ENCODE measurements at places on chromosomes 4 and X.
A peak's percentile ranks its signal among the peaks of the same experiment; 100 is the strongest.

- no peak for DNase-seq
Measured at GRCh38 chr4:74205559-74205958, 47.6 kb downstream of the MTHFD2L start.

- DNase-seq = no peak
Measured at GRCh38 chr4:98692411-98692810, 34.0 kb upstream of the TSPAN5 start.

- DNase-seq = no peak
Measured at GRCh38 chr4:158621729-158622128, 50.0 kb downstream of the C4orf46 start.

DNA sequence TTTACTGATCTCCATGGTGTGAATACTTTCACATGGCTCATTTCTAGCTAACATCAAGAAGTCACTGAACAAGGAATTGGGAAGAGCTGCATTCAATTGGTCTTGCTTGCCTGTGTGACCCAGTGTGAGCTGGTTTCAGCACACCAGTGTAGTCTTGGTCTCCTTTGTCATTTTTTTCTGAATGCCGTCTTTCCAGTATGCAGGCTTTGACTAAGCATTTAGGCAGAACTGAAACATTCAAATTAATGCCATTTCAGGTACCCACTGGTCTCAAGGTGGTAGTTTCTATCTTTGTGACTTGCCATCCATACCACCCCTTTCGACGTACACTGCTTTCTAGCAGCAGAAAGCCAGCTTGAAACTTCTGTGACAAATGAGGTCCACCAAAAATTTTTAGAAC is 550.5 kb upstream of the BOD1L1 start:
- DNase-seq = no peak

DNA sequence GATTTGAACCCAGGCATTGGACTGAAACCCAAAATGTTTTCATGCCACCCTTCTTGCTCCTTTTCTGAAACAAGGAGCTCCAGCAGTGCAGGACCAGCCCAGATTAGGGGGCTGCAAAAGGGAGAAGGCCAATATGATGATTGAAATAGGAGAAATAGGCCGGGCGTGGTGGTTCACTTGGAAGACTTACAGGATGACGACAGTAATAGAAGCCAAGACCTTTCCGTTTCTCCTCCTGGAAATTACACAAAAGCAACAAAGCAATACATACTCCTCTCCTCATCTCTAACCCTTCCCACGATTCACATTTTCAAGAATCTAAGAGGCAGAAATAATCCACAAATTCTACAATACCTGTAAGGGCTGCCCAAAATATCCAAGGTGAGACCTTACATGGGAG is 90.8 kb downstream of the ANAPC4 start:
- DNase-seq = no peak

- no peak for DNase-seq
Measured at GRCh38 chrX:111868726-111869638, 7.0 kb upstream of the TRPC5OS start.

DNA sequence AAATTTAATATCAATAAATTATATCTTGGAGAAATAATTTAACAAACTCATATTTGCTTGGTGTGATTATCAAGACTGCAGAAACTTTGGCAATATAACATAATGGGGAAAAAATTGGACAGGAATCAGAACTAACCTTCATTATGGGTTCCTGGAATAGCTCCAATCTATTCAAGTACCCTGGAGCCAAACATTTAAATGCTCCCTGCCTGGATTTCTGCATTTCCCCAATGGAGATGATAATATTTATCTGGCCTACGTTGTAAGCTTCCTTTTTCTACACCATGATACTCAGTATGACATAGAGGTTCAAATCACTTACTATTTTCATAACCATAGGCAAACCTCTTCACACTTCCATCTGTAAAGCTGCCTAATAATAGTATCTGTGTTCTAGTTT is 326.8 kb downstream of the TRIML1 start:
- no peak for DNase-seq

DNA sequence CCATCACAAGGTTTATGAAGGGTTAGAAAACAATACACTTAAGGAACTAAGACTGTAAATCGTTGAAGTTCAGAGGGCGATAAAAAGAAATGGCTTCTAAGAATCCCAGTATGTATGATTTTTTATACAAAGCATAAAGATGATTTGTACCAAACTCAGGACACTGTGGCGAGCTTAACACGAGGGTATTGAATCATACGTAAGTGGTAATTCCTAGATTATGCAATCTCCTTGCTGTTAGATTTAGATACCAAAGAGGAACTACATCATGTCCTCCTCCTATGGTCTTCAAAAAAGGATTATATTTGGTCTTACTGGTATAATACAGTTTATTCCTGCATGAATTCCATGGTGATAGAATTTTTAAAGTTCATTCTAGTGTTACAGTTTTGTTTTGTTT is 23.9 kb downstream of the NFKB1 start:
- no peak for DNase-seq

DNA sequence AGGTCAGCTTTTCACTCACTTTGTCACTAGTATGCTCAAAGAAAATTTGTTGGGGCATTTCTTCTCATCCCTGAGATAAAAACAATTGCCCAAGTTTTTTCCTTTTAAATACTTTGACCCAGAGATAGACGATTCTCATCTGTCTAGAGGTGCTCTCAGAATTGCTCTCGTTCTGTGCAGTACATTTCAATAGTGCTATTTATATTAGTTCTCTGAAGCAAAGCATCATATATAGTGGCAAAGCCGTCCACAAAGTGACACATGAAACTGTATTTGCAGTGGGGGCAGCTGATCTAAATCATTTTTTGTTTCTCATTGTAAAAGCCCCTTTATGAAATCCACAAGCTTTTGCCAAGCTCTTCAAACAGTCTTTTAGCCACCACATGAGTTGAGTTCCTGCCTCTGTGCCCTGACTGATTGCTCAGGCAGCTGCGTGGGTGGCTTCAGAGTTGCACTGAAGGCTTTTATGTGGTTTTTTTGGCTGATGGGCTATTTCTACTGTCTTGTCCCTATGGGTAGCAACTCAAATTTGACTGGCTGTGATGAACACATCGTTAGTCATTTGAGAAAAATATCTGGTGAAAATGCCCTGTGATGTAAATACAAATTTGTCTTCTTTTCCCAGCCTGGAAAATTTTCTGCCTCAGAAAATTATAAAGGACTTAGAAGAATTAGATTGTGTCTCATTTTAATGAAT is 119.1 kb upstream of the OTUD4 start:
- peak; percentile 37 for DNase-seq

- no peak for DNase-seq
Measured at GRCh38 chr4:109999585-109999912, 86.9 kb downstream of the EGF start.
